ENCODE measurements at places on chromosomes 13 and 19. TPM values are rescaled to one million over a fixed set of nuclear protein-coding genes. Genes with fewer than 3 reads are reported as not detected.

- DNase-seq: no peak
Measured at GRCh38 chr13:24035411-24035810, 125.1 kb upstream of the SPATA13 start.

DNA sequence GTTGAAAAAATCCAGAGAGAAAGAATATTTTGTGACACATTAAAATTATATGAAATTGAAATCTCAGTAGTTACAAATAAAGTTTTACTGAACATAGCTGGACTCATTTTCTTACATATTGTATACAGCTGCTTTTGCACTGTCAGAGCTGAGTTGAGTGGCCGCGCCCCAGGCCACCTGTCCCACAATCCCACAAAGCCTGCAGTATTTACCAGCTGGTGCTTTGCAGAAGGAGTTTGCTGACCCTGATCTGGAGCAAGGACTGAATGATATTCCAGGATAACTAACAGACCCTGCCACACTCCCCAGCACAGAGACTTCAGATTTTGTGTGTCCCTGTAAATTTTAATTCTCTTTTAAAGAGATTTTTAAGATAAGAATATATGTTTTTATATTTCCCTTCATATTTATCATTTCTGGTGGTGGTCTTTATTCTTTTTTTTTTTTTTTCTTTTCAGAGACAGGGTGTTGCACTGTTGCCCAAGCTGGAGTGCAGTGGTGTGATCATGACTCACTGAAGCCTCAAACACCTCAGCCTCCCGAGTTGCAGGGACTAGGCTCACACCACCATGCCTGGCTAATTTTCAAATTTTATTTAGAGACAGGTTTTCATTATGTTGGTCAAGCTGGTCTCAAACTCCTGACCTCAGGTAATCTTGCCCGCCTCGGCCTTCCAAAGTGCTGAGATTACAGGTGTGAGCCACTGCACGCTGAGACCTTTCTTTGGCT, 48.5 kb downstream of the TDRD12 start:
- no peak for DNase-seq

DNA sequence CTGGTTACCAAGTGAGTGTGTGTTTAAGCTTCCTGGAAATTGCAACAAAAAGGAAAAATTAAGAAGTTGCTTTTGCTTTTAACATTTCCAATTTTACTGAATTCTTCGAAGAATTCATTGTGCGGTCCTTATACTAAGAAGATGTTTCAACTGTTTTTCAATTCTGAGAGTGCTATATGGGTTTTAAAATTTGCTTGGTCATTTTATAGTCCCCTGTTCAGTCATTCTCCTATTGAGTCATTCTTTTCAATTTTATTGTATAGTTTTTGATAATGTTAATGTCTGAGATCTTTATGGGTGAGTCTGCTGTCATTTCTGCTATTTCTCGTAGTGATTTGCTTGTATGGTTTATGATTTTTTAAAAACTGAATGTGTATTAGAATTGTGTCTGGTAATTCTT, 26.5 kb downstream of the UBA2 start:
- no peak for DNase-seq

DNA sequence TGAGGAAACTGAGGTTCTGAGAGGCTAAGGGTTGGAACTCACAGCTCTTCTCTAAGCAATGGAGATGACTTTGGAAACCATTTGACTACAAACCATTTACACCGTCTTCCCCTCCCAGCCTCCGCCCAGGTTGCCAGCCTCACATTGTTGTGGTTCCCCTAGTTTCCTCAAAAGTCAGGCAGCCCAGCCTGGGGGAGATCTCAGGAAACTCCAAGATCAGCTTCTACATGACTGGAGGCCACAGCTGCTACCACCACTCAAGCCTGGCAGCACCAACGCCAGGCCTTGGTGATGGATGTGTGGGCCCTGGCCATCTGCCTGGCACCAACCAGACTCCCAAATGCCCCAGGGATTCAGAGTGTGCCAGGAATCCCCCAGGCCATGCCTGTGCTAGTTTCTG, 207.9 kb downstream of the TSHZ3 start:
- DNase-seq: no peak

GRCh38 chr19:10551698-10552301, 8.1 kb downstream of the ATG4D start:
- no peak for DNase-seq

GRCh38 chr19:15213715-15214381, 13.1 kb upstream of the NOTCH3 start:
- no peak for DNase-seq

DNA sequence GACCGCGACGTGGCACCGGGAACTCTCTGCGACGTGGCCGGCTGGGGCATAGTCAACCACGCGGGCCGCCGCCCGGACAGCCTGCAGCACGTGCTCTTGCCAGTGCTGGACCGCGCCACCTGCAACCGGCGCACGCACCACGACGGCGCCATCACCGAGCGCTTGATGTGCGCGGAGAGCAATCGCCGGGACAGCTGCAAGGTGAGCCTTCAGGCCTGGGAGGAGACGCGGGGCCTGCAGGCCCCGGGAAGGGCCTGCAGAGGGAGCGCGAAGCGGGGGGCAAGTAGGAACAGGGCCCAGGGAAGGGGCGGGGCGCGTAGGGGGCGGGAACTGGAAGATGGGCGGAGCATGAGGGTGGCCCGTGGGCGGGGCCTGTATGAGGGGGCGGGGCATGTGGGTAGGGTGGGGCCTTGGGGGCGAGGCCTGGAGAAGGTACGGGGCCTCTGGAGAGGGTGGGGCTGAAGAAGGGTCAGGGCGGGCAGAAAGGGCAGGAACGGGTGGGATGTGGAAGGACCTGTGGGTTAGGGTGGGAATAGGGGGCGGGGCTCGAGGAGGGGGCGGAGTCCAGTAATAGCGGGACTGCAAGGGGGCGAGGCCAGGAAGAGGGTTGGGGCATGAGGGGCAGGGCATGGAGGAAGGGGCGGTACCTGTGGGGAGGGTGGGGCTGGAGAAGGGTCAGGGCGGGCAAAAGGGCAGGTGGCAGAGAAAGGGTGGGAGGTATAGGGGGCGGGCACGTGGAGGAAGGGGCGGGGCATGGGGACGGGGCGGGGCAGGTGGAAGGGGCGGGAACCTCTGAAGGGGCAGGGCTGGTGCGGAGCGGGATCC, 2.5 kb downstream of the CFD start:
- peak; percentile 44 for DNase-seq

DNA sequence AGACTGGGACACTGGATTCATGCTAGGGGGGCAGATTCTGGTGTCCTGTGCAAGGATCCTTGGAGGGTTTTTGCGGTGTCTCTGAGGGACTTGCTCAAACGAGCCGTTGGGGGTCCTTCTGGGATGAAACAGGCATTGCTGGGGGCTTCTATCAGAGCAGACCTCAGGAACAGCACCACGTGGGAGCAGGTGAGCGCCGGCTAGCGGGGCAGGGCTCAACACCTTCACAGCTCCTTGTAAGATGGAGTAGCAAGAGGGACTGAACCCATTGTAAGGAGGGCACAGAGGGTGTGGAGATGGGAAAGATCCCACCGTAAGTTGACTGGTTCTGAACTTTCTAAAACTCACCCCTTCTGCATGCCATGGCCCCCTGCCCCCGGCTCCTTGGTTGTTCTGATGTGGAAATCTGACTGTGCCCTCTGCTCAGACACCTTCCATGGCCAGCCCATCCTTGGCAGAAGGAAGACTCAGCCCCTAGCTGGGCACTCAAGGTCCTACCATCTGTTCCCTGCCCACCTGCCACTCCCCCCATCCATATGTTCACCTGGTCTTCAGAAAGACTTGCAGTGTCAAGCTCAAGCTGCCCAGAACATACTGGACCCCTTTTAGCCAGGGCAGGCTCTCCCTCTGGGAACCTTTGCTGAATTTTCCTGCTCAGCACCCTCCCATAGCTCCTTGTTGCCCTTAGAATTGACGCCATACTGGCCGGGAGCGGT, 1.2 kb downstream of the SLC27A1 start:
- DNase-seq: no peak

GRCh38 chr19:9721861-9722260, 46.7 kb downstream of the ZNF846 start:
- no peak for DNase-seq

DNA sequence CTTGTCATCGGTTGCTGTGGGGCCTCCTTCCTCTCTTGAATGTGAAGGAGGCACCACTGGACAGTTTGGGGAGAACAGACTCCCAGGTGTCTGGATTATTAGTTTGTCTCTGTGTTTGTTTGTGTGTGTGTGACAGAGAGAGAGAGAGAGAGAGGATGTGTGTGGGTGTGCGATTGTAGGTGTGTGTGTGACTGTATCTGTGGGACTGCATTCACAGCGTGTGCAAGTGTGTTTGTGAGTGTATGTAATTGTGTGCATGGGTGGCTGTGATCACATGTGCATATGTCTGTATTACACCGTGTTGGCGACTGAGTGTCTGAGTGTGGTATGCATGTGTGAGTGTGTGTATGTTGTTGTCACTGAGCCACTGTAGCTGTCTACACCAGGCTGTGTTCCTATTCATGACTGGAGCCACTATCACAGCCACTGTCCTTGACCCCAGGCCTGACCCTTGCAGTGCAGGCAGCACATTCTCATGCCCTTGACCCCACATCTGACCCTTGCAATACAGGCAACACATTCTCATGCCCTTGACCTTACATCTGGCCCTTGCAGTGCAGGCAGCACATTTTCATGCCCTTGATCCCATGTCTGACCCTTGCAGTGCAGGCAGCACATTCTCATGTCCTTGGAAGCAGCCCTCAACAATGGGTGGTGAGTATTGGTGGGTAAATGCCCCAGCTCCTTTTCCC, 25.1 kb upstream of the CYP4F8 start:
- no peak for DNase-seq

DNA sequence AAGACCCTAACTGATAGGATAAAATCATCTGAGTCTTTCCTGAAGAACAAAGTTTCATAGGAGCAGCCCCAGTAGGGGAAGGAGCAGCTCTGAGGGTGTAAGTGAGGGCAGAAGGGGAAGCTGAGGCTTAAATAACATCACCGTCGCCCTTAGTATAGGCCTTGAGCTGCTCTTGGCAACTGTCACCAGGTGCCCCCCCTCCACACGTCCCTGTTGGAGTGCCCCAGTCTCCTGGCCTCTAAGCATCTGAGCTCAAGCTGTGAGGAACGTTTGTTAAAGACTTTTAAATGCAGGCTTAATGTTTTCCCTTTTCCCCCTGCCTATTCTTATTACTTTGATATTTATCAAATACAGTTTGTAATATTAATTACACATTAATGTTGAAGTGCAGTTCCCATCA, 170.6 kb downstream of the ZIC5 start:
- DNase-seq: no peak

DNA sequence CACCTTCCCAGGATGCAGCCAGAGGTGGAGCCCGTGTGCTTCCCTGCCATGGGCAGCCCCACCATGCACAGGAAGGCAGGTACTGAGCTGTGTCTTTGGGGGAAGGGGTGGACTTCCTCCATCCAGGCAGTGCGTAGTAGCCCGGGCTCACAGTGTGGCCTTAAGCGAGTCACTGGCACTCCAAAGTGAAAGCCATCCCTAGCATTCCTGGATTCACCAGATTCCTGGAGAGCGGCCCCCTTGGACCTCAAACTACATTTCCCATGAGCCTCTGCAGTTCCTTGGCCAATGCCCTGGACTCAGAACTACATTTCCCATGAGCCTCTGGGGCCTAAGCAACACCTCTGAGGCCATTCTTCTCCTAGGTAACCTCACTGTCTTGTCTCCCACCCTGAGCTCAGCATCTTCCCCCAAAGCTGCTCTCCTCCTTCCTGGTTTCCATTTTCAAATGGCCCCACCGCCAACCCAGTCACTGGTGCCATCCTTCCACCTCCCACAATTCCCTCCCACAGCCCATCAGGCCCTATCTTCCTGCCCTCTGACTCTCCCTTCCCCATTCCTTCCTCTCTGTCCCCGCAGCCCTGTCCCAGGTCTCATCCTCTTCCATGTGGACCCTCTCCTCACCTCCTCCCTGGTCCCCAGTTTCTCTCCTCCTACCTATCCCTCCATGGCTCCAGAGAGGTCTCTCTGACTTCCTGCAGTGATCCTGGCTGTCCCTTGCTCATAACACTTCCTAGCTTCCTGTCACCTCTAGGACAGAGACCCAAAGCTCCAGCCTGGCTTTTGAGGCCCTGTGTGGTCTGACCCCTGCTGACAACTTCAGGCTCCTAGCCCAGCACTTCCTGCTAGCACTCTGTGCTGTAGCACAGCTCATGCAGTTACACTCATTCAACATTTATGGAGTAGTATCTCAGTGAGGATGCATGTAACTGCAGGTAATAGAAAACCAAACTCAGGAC, at the start of gene C19orf81:
TSS of gene C19orf81 (plus strand) at position 13 of the 959 bp plus-strand sequence. CDS start at position 13, 0 bp downstream.
- DNase-seq: no peak

DNA sequence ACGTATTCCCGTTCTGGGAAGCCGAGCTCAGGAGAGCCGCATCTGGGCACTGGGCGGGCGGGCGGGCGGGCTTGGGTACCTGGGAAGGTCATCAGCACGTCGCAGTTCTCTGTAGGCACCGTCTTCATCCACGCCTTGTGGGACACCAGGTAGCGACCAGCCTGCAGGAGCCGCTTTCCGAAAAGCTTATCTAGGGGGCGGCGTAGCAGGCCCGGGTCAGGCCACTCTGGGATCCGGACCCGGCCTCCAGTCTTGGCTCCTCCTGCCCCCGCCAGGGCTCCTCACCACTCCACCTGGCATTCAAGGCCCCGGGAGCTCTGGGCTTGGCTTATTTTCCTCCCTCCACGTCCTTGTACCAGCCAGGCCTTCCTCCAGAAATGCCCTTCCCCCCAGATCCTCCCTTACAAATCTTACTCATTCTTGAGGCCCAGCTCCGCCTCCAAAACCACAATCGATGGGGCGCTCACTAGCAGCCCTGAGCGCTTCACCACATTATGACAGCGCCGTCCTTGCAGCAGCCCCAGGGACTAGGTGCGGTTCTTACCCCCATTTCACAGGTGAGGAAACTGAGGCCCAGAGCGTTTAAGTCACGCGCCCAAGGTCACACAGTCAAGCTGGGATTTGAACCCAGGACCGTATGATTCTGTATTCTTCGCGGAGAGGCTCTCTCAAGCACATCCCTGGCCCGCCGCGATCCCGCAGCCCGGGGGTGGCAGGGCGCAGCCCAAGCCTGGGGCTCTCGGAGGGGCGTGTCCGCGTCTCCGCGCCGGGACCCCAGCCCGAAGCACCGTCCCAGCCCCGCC, 843 bp downstream of the ANO8 start:
- DNase-seq: no peak

GRCh38 chr13:23561261-23561660, 9.0 kb upstream of the TNFRSF19 start:
- no peak for DNase-seq

- DNase-seq: no peak
Measured at GRCh38 chr13:79126706-79127105, 279.3 kb downstream of the RBM26 start.

- no peak for DNase-seq
Measured at GRCh38 chr19:7544626-7545025, 9.1 kb downstream of the PNPLA6 start.

- peak; percentile 78 for DNase-seq
Measured at GRCh38 chr13:27375686-27376326, 48.6 kb upstream of the GTF3A start.

GRCh38 chr13:99267927-99268326, 9.7 kb upstream of the GPR18 start:
- DNase-seq: no peak

The NLRP5 gene
- not detected for total RNA-seq

The SLC7A10 gene
- 1.4 TPM for total RNA-seq

The DNAJC15 gene
- total RNA-seq: 16.6 TPM

The ACTMAP gene
- total RNA-seq: 22.7 TPM

The SDHAF1 gene
- 17.5 TPM for total RNA-seq

The CNN1 gene
- total RNA-seq: 1.8 TPM

The FIZ1 gene
- 31.6 TPM for total RNA-seq
